Fibroblast of the conjunctiva (primary cell): ENCODE measurements at places on chromosomes 4 and X.

GRCh38 chr4:185213877-185214276, 4.5 kb downstream of the SNX25 start:
- no peak for DNase-seq

- no peak for DNase-seq
These were observed 163.2 kb downstream of the SLC7A11 start for GRCh38 chr4:138078751-138079520.

GRCh38 chr4:7769396-7770223, 170.1 kb downstream of the AFAP1 start:
- no peak for DNase-seq

DNA sequence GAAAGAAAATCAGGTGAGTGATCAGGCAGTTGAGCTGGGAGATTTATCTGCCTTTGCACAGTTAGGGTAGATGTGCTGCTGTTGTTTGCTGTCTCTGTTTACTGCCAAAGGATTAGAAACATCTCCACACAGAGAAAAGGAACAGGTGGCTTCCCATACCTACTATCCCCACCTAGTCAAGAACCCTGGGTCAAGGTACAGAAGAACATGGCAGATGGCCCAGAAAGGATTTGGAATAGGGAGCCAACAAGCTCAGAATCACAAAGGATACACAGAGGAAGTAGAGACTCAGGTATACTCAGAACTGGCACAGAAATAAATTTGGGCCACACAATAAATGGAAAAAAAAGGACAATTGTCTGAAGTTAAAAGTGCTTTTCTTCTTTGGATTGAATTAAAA, 64.3 kb downstream of the TIGD2 start:
- no peak for DNase-seq

DNA sequence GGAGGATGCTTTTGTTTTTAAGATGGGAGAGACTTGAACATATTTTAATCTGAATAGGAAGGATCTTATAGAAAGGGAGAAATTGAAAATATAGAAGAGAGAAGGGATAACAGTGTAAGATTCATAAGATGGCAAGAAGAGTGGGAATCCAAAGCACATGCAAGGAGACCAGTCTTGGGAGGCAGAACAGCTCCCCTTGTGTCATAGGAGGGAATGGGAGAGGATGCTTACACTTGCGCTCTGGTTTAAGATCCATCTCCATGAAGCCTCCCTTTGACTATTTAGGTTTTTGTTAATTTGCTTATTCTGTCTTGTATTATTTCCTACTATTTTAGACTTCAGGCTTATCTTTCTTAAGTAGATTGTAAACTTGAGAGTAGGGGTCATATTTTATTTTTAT, 42.7 kb downstream of the KIF4A start:
- no peak for DNase-seq

DNA sequence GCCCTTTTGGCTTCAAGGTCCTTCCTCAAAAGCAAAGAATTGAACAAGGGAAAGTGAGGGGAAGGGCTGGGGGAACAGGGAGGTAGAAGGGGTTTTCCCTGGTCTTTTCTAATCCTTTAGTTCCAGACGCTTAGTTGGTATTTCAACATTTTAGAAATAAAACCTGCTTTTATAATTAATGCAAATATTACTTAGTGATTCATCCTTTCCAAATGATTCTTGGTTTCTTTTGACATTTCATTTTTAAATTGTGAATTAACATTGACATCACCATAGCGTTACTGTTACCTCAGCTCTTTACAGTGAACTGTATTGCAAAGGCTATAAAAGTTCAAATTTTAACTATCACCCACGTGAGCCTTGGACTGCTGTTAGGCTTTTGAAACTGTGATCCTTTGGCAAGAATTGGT, 20.9 kb downstream of the NFKB1 start:
- no peak for DNase-seq

DNA sequence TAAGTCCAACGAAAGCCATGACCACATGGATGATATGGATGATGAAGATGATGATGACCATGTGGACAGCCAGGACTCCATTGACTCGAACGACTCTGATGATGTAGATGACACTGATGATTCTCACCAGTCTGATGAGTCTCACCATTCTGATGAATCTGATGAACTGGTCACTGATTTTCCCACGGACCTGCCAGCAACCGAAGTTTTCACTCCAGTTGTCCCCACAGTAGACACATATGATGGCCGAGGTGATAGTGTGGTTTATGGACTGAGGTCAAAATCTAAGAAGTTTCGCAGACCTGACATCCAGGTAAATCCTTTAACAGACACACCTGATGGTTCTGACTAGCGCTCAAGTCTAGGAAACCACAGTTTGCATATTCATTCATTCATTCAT, 6.0 kb downstream of the SPP1 start:
- no peak for DNase-seq

DNA sequence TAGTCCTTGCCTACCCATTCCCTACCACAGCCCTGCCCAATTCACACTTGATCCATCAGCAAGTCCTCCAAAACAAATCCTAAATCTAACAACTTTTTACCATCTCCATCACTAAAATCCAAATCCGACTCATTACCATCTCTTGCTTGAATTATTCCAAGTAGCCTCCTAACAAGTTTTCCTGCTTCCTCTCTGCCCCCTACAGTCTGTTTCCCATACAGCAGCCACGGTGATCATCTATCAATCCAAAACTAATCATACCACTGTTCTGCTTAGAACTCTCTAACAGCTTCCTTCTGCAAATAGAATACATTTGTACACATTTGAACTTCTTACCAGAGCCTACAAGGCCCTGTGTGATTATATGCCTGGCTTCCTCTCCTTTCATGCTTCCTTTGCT, 133.0 kb downstream of the SHROOM4 start:
- DNase-seq, result no peak

DNA sequence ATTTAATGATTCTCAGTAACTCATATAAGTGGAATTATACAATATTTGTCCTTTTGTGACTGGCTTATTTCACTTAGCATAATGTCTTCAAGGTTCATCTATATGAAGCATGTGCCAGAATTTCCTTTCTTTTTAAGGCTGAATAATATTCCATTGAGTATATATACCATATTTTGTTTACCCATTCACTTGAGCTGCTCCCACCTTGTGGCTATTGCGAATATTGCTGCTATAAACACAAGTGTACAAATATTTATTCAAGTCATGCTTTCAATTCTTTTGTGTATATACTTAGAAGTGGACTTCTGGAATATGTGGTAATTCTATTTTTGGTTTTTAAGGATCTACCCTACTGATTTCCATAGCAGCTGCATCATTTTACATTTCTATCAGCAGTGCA, 219.1 kb downstream of the MID1 start:
- DNase-seq, result no peak
